ENCODE measurements at places on chromosomes 3 and 15.

DNA sequence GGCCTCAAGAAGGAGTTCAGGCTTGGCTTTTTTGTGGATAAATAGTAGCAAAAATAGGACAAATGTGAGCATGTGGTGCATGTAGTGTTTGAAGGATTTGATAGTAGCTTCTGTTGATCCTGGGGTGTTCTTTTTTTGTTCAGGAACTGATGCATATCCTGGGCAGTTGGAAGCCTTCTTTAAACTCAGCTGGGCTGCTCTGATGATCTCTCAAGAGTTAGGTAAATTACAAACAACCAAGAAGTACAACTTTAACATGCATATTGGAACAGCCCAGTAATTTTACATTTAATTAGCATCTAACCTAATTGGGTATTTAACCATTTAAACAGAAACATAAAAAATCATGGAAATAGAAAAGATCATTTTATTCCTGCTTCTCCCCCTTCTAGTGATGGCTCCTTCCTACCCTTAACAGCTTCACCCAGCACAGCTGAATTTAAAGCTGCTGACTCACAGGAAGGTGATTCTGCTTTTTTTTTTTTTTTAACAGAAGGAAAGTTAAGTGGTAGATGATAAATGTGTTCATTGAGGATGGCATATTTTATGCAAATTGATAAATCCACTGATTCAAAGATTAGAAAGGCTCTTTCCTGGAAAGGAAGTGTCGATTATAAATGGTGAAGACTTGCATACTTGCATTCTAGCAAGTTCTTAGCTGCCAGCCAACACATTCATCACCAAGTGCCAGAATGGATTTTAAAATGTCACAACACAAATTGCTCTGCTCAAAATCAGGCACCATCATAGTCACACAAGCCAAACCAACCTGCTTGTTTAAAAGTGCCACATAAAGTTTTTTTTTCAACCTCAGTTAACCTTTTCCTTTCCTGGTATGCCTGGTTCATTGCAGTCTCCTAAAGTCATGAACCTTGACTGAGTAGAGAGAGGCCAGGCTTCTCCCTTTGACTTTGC, 20.0 kb downstream of the SLC35G2 start:
- DNase-seq = no peak

GRCh38 chr3:30710017-30710416, 103.6 kb downstream of the TGFBR2 start:
- no peak for DNase-seq

DNA sequence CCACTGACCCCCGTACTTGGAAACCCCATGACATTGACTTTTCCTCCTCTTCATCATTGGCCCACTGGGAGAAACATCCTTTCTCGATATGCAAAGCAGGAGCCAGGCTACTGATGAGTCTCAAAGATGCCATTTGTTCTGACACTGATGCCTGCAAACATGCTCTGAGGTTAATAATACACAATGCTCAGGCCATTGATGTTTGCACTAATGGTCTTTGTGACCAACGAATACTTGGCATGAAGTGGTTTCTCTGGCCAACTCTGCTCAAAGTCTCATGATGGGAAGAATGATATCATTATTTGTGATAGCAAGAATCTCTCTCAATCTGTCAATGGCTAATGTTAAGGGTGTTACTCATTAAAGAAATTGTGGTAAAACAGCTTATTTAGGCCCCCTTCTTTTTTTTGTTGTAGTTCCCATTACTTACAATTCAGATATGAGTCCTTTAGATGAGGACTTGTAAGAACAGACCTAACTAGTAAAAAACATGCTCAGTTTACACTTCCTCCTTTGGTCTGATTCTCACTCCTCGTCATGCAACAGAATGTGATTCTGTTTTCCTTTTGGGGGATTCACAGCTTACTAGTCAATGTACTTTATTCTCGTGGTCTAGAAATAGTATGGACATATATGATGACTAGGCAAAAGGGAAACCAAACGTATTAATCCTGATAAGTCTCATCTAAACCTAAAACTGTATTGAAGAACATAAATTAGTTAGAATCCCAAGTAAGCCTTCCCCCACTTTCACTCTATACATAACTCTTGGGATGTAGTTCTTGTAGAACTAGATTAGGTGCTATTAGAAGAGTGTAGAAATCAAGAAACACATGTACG, 488.8 kb upstream of the DPPA4 start:
- DNase-seq = no peak

- DNase-seq = no peak
Observed at GRCh38 chr15:41790756-41791546, 16.7 kb downstream of the MAPKBP1 start.

DNA sequence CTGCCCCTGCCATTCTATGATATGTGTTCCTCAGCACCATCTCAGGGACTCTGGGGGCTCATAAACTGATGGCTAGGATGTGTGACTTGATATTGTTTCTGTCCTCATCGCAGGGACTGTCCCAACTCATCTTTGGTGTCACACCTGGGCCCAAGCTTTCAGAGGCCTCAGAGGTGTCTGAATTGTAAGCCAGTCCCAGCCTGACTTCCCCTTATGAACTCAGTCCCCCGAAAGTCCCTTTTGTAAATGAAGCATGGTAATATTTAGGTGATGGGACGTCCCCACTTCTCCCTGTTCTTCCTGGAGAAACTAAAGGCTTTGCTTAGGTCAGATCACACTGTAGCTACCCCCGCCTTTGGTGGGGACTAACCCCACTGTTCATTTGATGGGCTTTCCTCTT, 142.4 kb upstream of the TLE3 start:
- no peak for DNase-seq

DNA sequence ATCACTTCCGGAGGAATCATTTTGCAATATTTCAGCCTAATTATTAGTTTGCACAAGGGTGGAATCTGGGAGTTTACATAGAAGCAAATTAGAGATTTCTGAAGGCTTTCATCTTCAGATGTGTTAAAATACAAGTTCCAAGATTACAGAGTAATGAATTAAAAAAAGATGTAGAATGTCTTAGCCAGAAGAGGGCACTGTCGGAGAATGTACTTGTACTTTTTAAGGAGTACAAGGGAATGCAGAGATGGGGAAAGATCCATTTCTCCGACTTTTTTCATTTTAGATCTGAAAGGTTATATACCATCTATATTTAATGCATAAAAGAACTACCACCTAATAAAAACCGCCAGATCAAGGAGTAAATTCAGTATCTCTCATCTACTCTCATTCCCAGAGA, 43.1 kb upstream of the WDR5B start:
- DNase-seq = no peak

DNA sequence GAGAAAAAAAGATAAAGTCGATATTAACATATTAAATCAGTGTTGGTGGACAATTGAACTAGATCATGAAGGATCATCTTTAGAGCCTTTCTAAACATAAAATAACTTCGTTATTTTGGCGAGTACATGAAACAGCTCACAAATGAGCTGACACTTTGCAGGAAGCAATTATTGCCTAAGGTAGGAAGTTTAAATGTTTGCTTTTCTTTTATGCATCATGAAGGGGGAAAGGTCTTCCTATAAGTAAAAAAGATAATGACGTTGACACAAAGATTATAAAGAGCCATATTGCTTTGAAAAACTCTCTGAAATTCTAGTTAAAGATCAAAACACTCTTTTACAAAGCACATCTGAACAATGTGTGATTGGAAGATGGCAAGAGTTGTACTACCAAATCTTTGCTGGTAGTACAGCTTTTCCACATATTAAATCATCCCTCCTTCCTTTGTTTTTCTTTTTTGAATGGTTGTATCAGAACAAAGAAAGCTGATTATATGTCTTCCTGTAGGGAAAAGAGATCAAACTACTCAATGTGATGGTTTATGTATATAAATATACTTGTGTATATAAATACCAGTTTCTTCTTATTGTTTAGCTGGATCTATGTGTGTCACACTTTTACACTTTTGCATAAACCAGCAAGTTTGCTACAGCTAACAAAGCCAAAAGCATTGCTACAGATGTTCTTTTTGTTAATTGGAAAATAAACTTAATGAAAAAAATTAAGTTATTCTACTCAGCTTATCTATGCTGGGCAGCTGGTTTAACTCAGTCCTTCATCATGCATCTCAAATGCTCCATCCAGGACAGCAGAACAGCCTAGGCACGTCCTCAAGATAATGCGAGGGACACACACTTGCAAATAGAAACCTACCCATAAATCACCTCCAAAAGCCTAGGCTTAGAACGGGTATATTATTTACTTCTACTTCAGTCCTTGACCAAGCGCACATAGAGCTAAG, 850.8 kb upstream of the ROBO1 start:
- no peak for DNase-seq

- DNase-seq = no peak
Observed at GRCh38 chr3:177357352-177358090, 160.2 kb upstream of the TBL1XR1 start.

DNA sequence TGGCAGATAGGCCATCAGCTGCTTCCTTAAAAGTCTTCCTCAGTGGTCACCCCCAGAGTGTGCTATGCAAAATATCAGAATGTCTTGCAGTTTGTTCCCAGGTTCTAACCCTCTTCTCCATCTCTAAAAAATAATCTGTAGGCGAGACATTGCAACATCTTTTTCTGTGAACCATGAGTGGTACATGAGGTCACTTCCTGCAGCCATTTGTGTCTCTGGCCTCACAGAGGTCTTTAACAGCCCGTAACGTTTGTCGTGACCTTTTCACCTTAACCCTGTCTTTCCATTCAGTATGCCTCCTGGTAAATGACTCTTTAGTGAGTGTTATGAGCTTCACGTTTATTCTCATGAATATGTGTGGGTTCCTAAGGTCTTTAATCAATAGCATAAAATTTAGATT, 145.4 kb downstream of the KLHL25 start:
- DNase-seq = no peak

DNA sequence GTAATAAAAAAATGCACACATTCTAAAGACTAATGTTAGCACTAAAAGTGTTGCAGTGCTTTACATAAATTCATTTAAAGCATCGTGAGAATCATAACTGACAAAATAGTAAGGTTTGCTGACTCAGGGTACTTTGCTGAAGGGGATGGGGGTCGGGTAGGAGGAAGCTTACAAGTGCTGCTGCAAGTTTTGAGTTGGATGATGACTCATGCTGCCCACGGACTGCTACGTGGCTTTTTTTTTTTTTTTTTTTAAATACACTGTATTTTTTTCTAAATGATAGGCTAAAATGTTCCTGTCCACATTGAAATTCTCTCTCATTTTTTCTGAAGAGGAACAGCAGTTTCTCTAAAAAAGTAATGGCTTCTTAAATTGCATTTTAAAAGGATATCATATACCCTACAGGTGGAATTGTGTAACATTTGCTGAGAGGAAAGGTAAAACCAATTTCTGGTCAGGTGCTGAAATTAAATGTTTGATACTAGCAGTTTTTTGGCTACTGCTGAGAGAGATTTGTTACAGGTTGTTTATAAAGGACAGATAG, 2.2 kb downstream of the MAPK6 start:
- DNase-seq = no peak

GRCh38 chr3:47409688-47410416, 29.0 kb downstream of the PTPN23 start:
- DNase-seq = no peak

- DNase-seq = no peak
Observed at GRCh38 chr3:17469520-17469919, 272.9 kb downstream of the TBC1D5 start.

GRCh38 chr3:149481056-149481455, 6.6 kb downstream of the TM4SF4 start:
- DNase-seq = no peak

GRCh38 chr3:172106989-172107388, 67.6 kb downstream of the FNDC3B start:
- no peak for DNase-seq

DNA sequence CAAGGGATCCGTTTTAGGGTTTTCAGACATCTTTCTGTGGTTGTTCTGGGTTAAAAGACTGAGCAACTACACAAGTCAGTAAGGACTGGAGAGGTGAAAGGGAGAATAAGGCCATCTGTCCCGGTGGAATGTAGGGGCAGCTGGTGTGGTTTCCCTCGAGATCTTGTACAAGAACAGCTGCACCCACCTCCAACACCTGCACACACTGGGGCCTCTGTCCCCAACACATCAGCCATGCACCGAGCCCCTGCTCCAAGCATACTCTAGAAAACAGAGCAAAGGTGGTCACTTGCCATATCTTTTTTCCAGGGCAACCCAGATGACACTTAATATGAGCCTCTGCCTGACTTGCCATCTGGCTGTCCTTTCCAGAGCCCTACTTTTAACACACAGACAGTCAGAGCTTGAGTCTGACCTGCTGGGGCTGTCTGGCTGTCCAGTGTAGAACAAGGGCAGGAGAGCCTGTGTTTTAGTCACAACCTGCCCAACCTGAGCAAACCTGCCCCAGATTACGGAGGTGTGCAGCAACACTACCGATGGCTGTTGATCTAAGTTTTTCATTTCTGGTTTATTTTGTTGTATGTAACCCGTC, 12.2 kb downstream of the MAN2A2 start:
- DNase-seq = no peak

GRCh38 chr15:59170295-59171066, 36.2 kb upstream of the LDHAL6B start:
- DNase-seq = no peak

DNA sequence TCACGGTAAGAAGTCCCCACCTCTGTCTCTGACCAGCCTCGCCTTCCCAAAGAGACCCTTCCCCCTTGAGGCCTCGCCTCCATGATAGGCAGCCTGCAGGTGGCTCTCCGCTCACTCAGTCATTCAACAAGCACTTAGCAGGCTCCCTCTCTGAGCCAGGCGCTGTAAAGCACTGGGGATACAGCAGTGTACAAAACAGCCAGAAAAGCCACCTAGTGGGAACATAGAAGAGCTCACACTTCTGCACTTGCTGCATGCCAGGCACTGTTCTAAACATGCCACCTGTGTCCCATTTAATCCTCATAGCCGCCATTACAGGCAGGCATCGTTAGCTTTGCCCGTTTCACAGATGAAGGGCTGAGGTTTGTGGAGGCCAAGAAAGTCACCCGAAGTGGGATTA, 56.0 kb downstream of the SEMA3G start:
- no peak for DNase-seq

- no peak for DNase-seq
Observed at GRCh38 chr3:38455639-38456430, 2.1 kb downstream of the ACVR2B start.

DNA sequence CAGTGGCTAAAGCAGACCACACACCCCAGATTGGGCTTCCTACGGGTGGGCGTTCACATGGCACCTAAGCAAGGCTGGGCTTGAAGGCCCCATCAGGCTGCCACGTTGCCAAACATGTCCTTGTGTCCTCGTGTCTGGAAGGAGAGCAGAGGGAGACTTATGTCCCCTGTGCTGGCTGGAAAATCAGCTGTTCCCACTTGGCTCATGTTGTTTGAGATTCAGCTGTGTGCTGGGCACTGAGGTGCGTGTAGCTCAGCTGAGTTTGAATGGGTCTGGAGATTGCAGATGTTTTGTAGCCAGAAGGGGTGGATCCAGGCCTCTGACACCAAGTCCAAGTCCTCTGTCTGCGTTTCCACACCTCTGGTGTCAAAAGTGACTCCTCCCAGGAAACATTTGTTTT, 34.6 kb downstream of the RLBP1 start:
- no peak for DNase-seq

GRCh38 chr3:126130981-126131745, 47.2 kb upstream of the SLC41A3 start:
- DNase-seq = no peak

DNA sequence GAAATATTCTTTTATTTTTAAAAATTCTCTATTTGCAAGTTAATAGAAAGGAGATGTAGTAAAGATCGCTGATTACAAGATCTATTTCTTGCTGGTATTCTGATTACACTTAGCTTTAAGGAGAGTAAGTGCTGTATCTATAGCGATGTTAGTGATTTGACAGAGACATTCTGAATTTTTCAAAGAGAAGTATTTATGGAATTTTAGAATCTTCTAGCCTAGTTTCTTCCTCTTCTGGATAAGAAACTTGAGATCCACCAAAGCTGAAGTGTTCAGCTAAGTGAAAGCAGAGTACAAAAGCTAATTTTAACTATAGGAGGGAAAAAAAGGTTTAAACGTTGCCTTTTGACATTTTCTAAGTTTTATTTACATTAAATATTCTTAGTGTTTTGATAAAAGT, 72.1 kb upstream of the RARB start:
- DNase-seq = no peak
